ENCODE measurements at places on chromosomes 5 and 9.

- no peak for DNase-seq
Observed at GRCh38 chr9:69578026-69578425, 94.1 kb downstream of the APBA1 start.

DNA sequence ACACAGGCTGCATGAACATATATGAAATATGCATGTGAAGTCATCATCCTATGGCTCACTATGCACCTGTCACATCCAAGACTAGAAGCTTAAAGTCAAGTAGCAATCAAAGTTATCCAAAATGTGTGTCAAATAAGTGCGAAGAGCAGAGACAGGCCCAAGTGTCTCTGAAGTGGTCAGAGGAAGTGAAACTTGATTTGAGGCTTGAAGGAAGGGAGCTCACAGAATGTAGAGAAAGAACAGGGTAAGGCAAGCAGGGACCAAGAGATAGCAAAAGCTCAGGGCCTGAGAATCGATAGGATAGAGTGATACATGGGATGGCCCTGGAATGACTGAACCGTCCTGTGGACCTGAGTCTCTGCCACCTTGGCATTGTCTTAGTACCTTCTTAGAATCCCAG is 274.3 kb upstream of the TRPC7 start:
- DNase-seq: no peak

DNA sequence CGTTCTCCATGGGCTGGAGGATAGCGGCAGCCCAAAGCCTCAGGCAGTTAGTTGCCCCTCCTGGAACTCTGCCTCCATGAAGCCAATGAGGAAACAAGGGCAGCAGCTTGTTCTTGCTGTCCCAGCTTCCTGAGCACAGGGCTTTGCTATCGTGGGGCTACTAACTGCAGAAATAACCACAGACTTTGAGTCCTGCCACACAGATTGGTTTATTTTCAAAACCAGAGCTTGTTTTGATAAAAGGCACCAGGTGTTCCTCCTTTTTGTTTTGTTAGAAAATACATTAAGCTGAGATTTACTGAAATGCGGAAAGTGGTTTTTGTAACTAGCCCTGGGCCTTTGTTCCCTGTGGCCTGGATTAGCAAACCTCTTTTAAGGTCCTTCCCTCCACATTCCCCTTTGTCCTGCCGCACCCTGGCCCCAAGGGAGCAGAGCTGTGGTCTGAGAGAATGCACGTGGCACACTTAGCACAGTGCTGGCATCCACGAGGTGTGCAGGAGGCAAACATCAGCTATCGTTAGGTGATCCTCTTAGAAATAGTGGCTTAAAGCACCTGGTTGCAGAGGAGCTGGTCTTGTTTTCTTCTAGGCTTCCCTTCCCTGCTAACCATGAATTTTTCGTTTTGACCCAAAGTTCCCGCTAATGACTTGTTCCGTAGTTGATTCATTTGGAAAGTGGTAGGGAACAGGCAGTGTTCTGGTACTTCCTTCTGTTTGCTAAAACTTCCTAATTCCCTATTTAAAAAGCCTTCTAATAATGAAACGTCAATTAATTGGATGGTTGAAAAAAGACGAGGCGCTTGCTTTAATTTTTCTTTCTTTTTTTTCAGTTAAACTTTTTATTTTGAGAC is 21.5 kb downstream of the MVB12B start:
- DNase-seq: no peak

- DNase-seq: no peak
Observed at GRCh38 chr9:91178281-91179236, 183.2 kb downstream of the AUH start.

GRCh38 chr5:8491254-8491653 is 622.3 kb downstream of the MTRR start:
- DNase-seq: no peak

GRCh38 chr5:35502206-35502605 is 115.5 kb upstream of the SPEF2 start:
- DNase-seq: no peak

GRCh38 chr5:149671544-149671943 is 58.6 kb upstream of the PPARGC1B start:
- DNase-seq: no peak

GRCh38 chr9:134483361-134484184 is 157.3 kb downstream of the RXRA start:
- DNase-seq: no peak

- no peak for DNase-seq
Observed at GRCh38 chr5:178777520-178777919, 47.1 kb upstream of the ZNF354A start.

- no peak for DNase-seq
Observed at GRCh38 chr5:33328818-33329217, 111.9 kb upstream of the TARS1 start.

All from activated T-helper 1 cell treated with anti-CD3 and anti-CD28 coated beads, Interleukin-2, amount 50 U/mL, for 16 hours (primary cell).